ENCODE measurements at places on chromosomes 3 and 15.

DNA sequence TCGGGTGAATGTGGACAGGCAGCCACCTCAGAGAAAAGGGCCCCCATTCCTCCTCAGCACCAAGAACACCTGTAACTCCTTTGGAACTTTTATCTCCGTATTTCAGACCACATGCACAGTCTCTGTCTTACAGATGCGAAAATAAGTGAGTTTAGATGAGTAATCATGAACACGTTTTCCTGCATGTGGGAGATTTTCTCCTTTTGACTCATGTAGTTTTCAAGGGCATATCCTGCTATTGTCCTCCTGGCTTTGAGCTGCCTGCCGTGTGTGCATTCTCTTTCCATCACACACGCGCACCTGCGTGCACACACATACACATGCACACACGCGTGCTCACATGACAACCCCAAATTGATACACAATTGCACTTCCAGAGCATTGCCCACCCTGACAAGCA, 239.2 kb downstream of the GABRG3 start:
- no peak for DNase-seq

DNA sequence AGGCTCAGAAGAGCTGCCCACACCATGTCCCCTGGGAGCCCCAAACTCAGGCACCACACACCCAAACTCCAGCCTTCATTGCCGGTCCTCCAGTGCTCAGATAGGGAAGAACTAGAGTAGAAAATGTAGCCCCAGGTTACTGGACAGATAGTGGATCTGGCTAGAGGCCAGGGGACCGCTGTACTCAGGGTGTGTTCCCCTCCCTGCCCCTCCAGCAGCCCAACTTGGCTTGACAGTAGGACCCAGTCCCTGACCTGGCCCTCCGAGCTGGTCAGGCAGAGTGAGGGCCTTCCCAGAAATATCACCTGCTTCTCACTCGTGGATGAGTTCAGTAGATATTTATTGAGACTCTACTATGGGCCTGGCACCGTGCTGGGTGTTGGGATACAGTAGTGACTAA, 100.0 kb downstream of the CORO2B start:
- no peak for DNase-seq

- DNase-seq, result no peak
These were observed 102.6 kb upstream of the ROPN1 start for GRCh38 chr3:124094496-124094895.

GRCh38 chr3:155704061-155704460, 40.8 kb downstream of the PLCH1 start:
- DNase-seq, result no peak

DNA sequence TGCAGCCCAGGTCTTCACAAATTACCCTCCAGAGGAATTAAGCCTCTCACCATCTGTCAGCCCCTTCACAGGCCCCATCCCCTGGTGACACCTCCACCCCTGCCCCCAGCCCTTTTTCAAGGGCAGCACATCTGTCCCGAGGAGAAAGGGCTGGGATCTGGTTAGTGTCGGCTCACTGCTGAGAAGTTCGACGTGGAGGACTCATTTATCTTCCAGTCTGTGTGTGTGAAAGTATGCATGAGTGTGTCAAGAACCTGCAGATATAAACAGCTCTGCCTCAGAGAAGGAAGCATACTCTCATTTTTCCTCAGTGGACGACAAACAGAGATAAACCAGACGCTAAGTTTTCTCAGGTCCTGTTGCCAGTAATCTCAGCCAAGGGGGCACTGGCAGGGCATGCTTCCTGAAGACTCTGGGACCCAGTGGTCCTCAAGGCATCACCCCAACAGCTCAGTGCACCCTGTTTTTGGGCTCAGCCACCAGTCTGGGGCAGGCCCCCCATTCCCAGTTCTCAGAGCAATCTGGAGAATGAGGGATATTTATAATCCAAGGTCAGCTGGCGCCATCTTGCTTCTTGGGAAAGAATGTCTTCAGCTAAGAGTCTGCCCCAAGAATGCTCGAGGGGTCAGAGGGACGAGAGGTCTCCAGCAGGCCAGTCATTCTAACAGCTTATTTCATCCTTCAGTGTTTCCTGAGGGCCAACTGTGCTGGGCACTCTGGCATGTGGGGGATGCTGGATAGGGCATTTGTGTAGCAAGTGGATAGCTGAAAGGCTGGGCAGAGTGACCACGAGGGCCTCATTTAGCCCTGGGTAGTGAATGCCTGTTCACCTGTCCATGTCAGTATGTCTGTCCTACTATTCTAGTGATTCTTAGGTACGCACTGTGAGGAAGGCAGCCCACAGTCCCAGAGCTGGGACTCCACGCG, 73.6 kb downstream of the ADCY5 start:
- no peak for DNase-seq

GRCh38 chr3:167776066-167776685, 40.7 kb downstream of the SERPINI1 start:
- DNase-seq, result no peak

GRCh38 chr3:64300790-64301423, 75.6 kb upstream of the PRICKLE2 start:
- DNase-seq, result no peak

GRCh38 chr3:50164984-50165909, 10.1 kb downstream of the SEMA3F start:
- DNase-seq, result no peak

GRCh38 chr3:1026395-1026794, 66.4 kb upstream of the CNTN6 start:
- no peak for DNase-seq

DNA sequence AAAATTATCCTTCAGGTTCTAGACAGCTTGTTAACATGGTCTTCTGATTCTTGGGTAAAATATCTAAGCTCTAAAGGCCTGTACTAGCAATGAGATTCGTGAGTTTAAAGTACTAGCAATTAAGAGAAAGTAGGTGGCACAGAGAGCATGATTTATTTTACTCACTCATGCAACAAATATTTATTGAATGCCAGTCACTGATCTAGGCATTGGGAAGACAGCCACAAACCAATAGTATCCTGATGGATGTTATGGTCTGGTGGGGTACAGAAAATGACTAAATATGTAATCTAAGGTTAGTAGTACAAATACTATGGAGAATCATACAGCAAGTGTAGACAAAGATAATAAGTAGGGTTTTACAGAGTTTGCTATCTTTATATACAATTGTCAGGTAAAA, 751.3 kb downstream of the ZNF385D start:
- DNase-seq, result no peak

GRCh38 chr3:177571944-177572315, 374.6 kb upstream of the TBL1XR1 start:
- no peak for DNase-seq

DNA sequence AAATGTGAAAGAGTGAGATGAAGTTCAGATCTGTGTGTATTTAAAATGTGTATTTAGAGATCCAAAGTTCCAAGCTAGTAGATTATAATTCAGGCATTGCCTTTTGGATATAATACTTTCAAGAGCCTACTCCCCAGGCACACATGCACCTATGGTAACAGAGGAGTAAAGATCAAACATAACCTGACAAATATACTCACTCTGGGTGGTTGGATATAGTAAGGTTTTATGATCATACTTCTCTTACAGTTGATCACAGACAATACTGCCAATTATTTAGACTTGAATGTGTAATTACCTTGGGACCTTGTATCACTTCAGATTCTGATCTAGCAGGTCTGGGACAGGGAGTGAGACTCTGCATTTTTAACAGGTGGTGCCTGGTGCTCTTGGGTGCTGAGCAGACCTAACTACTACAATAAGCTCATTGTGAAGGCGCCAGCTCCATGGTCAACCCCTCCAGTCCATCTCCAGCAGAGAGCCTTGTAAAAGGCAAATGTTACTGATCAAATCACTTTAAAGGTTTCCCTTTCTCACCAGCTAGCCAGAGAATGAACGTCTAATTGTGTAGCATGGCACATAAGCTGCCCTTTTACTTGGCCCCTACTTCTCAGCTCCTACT, 55.5 kb downstream of the NBEAL2 start:
- no peak for DNase-seq

DNA sequence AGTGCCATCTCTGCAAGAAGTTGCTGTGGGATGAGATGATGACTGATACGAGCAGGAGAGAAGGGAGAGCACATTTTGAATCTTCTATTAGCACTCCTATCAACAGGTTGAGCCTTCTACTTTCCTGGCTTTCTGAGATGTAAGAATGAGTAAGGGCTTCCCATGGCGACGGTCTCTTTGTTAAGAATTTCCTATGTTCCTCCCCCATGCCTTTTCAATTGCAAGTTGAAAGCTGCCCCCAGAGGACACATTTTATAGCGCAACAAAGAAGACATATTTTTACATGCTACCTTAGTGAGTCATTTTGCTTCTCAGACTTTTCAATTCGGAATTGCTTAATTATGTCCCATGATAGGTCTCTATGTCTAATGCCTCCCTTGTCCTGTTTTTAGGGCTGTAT, 71.3 kb upstream of the LRTM1 start:
- no peak for DNase-seq

- no peak for DNase-seq
These were observed 203.9 kb downstream of the MBNL1 start for GRCh38 chr3:152472672-152472954.

DNA sequence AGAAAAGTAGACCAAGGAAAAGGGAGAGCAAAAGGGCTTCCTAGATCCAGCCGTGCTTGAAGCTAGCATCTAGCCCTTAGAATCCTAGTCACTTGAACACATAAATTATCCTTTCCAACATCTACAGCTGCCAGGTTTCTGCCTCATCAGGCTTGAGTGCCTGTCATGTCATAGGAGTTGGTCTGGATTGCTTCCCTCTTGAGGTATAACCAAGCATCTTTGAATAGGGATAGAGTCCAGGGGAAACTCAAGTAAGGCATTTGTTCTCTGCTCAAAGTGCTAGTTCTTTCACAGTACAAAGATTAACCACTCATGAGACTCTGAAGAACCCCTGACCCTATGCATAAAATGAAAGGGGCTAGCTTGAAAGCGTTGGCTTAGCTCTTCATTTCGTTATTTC, 72.3 kb downstream of the SLCO3A1 start:
- no peak for DNase-seq

DNA sequence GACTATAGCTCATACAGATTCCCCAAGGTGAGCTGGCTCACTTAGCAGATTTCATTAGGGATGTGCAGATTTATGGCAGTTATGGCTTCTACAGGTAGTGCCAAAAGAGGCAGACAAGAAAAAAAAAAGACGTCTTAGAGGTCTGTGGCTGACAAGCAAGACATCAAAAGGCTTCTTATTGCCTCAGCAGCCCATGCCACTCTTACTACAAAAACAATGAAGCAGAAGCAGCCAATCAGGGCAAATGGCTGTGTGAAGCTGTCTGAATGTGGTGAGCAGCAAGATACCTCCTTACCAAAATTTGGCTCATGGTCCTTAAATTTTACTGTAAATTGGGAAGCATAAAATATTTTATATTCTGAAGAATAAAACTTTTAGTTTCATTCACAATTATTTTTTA, 557.5 kb upstream of the GOLIM4 start:
- no peak for DNase-seq

GRCh38 chr3:72591522-72592421, 256.5 kb downstream of the SHQ1 start:
- DNase-seq, result no peak

DNA sequence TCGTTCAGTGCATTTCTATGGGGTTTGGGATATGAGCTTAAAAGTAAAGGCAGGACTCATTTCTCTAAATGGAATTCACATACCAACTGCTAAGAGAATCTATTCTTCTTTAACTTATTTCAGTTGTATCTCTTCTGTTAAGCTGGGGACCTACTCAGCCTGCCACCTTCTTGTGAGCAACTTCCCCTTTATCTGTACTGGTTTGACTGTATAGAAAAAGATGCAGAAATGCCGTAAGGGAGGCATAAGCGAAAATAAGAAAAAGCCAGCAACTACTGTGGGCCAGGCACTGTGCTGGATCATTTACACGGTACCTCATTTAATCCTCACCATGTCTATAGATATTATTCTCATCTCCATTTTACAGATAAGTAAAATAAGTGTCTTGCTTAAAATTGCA, 38.4 kb downstream of the RBMS3 start:
- DNase-seq, result no peak

DNA sequence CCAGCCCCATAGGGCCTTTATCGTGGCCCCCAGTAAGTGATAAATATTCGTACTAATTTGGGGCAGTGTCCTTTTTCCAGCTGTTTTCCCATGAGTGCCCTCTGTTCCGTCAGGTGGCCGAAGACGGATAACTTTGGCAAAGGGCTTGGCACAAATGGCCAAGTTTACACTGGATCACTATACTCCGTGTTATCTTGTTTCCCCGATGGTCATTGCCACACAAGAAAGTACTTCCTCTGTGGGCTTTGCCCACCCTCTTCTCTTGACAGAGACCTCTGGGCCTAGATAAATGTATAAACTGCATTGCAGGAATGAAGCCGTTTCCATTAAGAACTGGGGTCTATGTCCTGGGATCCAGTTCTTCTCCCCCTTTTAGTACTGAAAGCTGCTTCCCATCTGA, 39.1 kb downstream of the SMAD3 start:
- no peak for DNase-seq

DNA sequence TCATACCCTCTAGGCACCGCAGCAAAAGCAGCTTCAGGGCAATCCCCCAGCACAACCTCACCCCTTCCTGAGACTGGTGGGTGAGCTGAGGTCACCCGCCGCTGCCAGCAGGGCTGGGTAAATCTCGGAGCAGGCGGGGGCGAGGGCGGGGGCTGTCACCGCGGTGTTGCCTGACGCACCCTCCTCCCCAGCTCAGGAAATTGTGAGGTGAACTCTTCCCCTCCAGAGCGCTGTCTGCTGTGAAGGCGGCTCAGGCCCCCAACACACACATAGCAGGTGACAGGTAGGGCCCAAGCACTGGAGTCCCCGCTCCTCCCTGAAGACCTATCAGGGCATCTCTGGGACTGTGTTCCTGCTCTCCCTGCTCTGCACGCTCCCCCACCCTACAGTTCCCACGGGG, 30.2 kb upstream of the FURIN start:
- DNase-seq, result no peak

GRCh38 chr15:67097930-67098740, 32.7 kb downstream of the SMAD3 start:
- DNase-seq, result no peak

GRCh38 chr15:41231422-41232226, 556 bp downstream of the CHP1 start:
- no peak for DNase-seq

GRCh38 chr3:99842826-99843589, 25.3 kb downstream of the CMSS1 start:
- peak; percentile 35 for DNase-seq

DNA sequence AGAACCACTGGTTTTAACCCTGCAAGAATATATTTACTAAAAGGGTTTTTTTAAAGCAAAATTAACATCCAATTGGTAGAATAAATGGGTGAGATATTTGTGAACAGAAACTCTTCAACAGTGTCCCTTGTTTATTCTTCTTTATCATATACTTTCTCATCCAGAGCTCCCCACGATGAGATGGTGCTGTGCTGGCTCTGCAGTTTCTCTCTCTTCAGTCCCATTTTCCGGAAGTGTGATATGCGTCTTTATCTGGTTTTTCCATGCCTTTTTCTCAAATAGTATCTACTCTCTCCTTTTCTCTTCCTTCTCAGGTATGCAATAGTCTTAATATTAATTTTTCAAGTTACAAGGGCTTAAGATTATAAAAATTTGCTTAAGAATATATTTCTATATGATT, 1.5 kb downstream of the EAF2 start:
- DNase-seq, result no peak
